ENCODE measurements at places on chromosomes 13 and 19.

DNA sequence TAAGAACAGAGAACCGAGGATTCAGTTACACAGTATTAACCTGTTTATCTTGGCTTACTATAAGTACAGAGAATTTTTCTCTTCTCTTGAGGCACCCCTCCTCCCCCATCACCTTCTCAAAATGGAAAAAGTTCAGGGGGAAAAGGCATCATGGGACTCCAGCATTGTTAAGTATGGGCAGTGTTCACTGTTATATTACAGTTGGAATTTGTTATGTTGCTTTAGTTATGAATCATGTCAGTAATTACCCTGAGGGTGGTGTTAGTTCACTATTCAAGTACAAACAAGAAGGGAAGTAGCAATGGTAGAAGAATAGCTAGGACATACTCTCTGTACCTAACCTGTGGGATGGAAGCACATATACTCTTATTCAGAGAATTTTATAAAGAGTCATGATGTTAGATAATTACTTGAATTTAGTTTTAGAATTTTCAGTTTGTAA is 12.0 kb downstream of the LPAR6 start:
- no peak for DNase-seq

- DNase-seq: peak; percentile 73
Observed at GRCh38 chr19:51417107-51417809, at the start of gene SIGLEC10. TSS of gene SIGLEC10 (minus strand) at chr19:51417642. CDS start at chr19:51417581, 61 bp downstream.

DNA sequence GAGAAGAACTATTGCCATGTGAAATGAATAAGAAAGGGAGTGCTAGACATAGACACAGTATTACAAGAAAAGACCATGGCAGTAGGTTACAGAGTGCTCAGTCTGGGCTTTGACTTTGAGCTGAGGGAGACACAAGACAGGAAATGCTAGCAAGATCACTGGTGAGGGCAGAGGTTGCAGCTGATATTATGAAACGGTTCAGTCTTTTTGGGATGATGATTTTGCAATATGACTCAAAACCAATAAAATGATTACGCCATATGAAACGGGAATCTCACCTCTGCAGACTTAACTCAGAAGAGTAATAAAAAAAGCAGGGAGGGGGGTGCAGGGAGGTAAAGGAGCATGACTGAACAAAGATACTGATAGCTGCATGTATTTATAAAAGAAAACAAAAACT is 123.1 kb downstream of the RBM26 start:
- DNase-seq: no peak

GRCh38 chr13:51894239-51894638 is 32.5 kb downstream of the CCDC70 start:
- DNase-seq: no peak

DNA sequence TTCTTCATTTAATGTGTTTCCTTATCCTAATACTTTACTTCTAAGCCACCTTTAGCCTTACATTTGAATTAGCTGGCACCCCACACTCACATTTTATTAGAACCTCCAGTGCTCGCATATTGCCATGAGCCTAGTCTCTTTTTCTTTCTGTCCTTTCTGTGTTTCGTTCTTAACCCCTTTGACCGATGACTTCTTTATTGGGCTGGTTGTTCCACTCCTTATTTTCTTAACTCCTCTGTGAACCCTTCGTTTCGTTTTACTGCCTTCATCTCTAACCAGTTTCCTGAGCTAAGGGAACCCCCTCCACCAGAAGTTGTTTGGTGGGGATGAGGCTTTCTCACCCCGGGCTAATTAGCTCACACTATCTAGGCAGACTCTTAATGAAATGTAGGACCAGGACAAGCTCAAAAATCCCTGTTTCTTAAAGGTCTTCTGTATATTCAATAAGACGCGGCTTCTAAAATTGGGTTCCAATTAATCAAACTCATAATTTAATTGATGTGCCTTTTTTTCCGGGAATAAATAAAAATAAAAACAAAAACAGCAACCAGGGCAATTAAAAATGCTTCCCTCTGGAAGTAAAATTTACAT is 19.1 kb upstream of the ARHGEF7 start:
- DNase-seq: no peak

- no peak for DNase-seq
Observed at GRCh38 chr19:29260477-29261317, 47.7 kb upstream of the UQCRFS1 start.

- no peak for DNase-seq
Observed at GRCh38 chr13:60612593-60612992, 215.6 kb downstream of the TDRD3 start.

- DNase-seq: no peak
Observed at GRCh38 chr19:18329035-18329376, 6.1 kb upstream of the LSM4 start.

DNA sequence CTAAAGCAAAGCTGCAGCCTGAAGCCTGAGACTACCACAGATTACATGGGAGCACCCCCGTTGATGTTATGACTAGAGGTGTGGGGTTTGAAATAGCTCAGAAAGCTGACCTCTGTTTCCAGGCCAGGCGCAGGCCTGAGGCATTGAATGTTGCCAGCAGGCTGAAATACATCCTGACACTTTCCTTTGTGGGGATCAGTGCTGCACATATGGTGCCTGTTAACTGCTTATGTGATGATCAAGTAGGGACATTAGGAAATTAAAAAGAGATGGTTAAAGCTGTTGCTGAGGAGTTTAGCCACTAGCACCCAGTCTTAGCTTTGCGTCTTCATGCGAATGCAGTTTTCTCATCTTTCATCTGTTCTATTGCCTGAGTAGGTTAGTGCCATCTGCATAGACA is 83.2 kb downstream of the CCNA1 start:
- no peak for DNase-seq

- DNase-seq: peak; percentile 89
Observed at GRCh38 chr19:42132030-42132628, at the start of gene POU2F2. TSS of gene POU2F2 (minus strand) at chr19:42132446. CDS start at chr19:42132411, 35 bp downstream.

DNA sequence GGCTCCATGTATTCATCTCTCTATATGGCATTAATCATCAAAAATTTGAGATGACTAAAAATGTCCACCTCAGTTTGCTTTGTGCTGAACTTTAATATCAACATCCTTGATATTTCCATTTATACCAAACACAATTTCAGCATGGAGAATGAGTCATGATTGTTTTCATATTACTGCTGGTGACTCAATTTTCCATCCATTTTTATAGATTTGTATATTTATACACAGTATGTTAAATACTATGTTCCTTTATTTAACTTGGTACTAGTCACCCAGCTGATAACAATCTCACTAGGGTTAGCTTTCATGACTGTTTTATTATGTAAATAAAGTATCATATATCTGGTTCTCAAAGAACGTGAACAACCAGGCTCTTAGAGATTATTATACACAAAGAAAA is 1255.1 kb downstream of the SLITRK1 start:
- DNase-seq: no peak

GRCh38 chr13:30142486-30143211 is 164.7 kb downstream of the KATNAL1 start:
- no peak for DNase-seq

- DNase-seq: no peak
Observed at GRCh38 chr19:16951529-16951928, 62.7 kb downstream of the F2RL3 start.

- DNase-seq: no peak
Observed at GRCh38 chr19:11400798-11401197, 16.7 kb upstream of the EPOR start.

DNA sequence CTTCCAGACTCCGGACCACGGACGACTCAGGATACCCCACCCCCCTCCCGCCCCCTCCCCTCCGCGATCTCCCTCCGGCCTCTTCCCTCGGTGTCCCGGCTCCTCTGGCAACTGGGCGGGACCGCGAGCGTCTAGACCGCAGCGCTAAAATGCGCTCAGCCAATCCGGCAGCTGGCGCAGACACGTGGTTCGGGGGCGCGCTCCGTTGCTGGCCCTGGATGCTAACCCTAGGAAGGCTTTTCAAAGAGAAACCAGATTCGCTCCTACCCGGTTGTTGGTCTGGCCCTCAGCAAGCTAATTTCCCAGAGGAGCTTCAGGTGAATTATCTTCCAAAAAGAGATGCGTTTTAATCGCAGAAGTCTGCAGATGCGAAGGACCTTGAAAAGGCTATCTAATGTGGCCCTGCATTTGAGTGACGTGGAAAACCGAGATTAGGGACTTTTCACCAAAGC is at the start of gene DZIP1:
TSS of gene DZIP1 (minus strand) at position 106 of the 452 bp plus-strand sequence. CDS start 2,677 bp downstream, outside the sequence.
- no peak for DNase-seq

- DNase-seq: no peak
Observed at GRCh38 chr19:35095667-35096368, 19.8 kb upstream of the FXYD3 start.

GRCh38 chr13:99062593-99062992 is 84.7 kb upstream of the DOCK9 start:
- no peak for DNase-seq

- no peak for DNase-seq
Observed at GRCh38 chr13:55439450-55439849, 1701.3 kb upstream of the PRR20A start.

- no peak for DNase-seq
Observed at GRCh38 chr13:28306325-28306724, 168.0 kb downstream of the PAN3 start.

GRCh38 chr19:50417111-50418081 is 1.3 kb upstream of the SPIB start:
- DNase-seq: peak; percentile 63

GRCh38 chr13:20997301-20998161 is 63.9 kb downstream of the LATS2 start:
- no peak for DNase-seq

- DNase-seq: no peak
Observed at GRCh38 chr13:107964395-107964794, 250.9 kb downstream of the LIG4 start.

- DNase-seq: no peak
Observed at GRCh38 chr13:48602296-48603016, 51.3 kb upstream of the CYSLTR2 start.

DNA sequence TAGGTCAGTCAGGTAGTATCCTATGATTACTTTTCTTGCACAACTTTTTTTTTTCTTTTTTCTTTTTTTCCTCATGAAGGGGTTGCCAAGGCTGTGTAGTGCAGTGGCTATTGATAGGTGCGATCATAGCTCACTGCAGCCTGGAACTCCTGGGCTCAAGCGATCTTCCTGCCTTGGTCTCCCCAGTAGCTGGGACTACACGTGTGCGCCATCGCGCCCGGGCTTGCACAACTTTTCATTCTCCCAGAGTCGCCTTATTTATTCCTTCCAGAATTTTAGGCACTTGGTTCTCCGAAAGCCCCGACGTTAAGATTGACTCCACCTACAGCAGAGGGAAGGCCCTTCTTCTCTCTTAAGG is 867 bp upstream of the ZNF613 start:
- no peak for DNase-seq

- DNase-seq: no peak
Observed at GRCh38 chr19:39164289-39164688, 32.5 kb upstream of the NCCRP1 start.

GRCh38 chr19:8361921-8362793 is 1.8 kb upstream of the ANGPTL4 start:
- DNase-seq: no peak

DNA sequence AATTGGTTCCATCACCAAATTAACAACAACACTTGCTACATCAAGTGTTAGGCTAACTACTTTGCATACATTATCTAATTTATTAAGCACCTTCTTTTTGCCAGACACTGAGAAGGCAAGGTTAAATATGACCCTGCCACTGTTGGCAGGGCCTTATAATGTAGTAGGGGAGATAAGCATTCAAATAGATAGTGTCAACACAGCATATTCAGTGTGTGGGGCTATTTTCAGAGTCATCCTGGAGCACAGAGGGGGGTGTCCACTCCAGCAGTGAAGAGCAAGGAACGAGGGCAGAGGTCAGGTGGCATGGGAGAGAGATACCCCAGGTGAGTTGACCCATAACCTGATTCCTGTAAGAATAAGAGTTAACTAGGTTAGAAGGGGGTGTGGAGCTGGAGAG is 121.6 kb downstream of the COG6 start:
- DNase-seq: no peak

DNA sequence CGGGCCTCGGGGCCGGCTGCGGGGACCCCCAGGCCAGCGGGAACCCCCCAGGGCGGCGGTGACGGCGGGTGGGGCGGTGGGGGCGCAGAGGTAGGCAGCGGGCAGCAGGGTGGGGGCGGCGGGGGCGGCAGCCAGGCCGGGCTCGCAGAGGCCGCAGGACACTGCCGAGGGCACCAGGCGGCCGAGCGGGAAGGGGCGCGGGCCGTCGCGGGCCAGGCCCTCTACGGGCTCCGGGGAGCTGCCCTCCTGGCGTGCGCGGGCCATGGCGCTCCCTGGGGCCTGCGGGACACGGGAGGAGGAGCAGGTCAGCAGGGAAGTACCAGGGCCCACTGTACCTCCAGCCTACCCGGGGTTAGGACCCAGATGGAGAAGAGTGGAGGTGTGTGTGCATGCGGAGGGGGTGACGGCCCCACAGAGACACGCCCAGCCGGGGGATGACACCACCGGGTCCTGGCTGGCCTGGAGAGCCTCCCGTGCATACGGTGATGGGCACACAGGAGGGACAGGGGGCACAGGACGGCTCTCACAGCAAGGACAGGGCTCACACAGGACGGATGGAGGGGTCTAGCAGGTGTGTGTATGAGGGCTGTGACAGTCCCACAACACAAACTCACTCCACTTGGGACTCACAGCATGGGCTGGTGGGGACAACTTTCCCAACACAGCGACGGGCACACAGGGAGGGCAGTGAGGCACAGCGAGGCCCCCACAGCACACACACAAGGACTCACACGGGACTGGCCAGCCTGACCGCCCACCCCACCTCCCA is 2.6 kb downstream of the BBC3 start:
- DNase-seq: peak; percentile 56

- no peak for DNase-seq
Observed at GRCh38 chr19:21117041-21117907, 24.6 kb upstream of the ZNF431 start.

GRCh38 chr13:112486386-112487126 is 101.4 kb downstream of the TUBGCP3 start:
- no peak for DNase-seq

DNA sequence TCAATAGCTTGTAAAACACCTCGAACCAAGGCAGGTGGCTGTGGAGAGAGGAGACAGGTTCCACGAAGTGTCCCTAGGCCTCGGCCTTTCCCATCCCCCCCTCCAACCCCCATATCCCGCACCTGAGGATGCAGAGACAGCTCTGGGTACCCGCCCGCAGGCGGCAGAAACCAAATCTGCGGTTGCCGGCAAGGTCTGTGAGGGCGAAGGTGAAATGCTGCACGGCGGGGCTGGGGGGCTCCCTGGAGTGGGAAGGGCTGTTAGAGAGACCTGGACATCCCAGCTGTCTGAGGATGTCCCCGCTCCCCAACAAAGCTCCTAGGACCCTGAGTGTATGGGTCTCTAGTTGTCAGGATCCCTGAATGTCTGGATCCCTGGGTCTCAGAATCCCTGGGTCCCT is 2.8 kb downstream of the DENND1C start:
- DNase-seq: no peak

DNA sequence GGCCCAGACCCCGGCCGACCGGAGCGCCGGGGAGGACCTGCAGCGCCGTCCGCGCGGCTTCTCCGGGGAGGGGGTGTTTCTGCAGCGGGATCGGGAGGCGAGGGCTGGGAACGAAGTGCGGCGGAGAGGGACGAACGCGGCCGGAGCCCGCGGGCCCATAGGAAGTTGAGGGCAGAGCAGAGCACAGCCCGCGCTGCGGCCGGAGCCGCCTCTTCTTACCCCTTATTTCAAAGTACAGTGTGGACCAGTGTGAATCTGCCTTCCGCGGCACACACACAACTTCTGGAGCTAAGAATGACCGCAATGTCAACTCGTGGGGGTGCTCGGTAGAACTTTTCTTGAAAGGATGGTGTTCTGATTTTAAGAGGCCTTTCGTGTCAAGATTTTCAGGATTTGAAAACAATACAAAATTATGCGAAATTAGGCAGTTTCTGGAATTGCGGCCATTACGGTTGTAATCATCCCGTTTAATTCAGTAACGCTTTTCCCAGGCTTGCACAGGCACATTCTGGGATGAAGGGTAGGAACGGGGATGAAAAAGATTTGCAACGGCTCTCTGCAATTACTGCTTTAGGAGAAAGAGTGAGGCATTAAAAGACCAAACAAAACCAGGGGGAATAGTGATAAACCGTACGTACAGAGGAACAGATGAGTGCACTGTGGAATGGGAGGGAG is 821 bp downstream of the TDRD3 start:
- peak; percentile 39 for DNase-seq

All from CD4-positive, alpha-beta T cell treated with Interleukin-15 for 1 hour (primary cell).